ENCODE measurements at places on chromosomes 5 and 9.

- no peak for DNase-seq
These were observed 73.7 kb downstream of the RCL1 start for GRCh38 chr9:4866239-4866969.

DNA sequence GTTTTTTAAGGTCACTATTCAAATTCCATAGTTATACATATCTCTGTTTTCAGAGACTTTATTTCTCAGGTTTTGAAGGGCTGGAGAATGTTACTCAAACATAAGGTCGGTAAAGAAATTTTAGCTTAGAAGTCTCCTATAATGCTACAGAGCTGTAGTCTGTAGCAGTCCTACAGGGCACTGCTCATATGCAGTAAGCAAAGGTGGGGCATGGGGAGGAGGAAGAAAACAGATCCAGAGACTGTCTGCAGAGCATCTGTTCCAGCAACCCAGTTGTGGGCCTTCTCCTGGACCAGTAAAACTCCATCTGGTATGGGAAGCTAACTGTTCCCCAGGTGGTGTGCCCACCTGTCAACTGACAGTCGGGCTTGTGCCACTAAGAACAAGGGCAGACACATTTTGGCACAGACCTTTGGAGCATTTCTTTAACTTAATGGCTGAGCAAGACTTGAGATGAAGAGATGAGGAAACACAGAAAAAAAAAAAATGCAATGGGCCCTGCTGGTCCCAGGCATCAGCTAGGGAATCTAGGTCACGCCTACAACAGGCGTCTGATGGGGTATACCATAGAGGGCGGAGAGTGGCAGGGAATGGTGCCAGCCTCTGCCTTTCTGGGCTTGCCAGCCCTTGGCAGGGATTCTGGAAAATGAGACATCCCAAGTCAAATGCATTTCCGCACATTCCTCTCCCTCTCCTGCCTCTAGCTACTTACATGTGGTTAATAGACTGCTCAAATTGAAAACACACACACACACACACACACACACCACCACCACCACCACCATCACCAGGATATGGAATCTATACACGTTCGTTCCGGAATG, 218.9 kb downstream of the ARL15 start:
- no peak for DNase-seq

DNA sequence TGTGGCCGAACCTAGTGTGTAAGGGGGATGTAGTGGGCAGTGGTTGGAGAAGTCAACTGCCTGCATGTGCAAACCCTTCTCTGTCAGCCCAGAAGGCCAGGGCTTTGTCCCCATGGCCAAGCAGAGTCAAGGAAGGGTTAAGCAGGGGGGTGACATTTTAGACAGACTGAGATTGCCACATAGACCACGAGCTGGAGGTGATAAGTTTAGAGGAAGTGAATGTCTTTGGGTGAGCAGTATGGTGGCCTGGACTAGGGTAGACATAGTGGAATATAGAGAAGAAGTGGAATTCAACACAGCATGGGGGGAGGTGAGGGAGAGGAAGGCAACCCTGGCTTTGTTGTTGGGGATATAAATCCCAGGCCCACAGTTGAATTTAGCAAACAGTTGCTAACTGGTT, 38.7 kb upstream of the CDKN2AIPNL start:
- no peak for DNase-seq

DNA sequence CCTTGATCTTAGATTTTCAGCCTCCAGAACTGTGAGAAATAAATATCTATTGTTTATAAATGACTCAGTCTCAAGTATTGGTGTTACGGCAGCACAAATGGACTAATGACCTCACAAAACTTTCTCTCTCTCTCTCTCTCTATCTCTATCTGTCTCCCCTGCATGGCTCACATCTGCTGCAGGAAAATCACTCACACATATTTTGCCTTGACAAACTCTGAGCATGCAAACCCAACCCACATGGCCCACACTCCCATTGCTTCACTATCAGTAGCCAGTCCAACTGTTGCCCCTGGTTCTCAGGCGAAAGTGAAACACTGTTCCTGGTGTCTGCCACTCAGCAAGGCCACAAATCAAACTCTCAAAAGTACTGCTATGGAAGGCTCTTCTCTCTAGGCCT, 66.4 kb upstream of the PIK3R1 start:
- peak; percentile 6 for DNase-seq

GRCh38 chr9:117072216-117072615, 342.6 kb downstream of the ASTN2 start:
- DNase-seq = no peak

GRCh38 chr5:83527221-83527620, 55.7 kb downstream of the VCAN start:
- DNase-seq = no peak

DNA sequence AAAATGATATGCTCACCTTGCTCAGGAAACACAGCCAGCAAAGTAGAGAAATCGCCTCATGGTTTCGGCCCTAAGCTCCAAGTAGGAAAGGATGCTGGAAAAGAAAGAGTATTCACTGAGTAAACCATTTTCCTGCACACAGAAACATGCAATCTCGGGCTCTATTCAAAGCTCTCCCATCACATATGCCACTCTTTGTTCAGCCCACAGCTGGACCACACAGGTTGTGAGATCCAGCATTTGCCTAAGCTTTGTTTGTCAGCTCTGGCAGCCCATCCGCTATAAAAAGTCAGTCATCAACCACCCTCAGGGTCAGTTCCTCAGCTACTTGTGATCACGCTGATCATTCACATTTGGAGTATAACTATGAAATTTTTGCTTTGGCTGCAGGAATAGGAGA, 96.5 kb upstream of the SMARCA2 start:
- DNase-seq = no peak

- DNase-seq = peak; percentile 73
These were observed 142.7 kb downstream of the TTLL11 start for GRCh38 chr9:121950441-121950840.

DNA sequence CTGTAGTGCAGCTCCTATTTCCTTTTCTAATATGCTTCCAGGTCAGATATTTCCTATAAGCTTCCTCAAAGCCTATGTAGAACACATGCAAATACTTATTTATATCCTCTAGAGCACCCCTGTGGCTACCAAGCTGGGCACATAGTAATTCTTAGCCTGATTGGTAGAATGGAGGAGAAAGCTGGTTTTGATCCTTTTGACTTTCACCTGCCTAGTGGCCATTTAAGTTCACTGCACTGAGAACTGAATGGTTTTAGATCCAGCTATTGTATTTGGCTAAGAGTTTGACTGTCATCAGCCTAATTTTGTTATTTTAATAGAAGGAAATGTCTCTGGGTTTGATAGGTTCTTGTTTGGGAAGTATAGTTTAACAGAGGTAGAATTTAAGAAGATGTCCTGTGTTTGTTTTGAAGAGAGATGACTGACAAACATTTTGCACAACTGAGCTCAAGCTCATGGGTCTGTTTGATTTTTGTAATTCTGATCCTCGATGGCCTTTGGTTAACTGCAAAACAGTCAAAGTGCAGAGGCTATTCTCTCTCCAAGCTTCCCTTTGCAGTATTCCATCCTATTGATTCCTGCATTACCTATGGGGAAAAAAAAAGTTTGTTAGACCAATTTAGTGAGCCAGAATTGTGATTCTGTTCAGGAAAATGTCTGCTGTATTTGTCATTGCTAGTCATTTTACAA, 85.4 kb downstream of the KCNN2 start:
- no peak for DNase-seq

DNA sequence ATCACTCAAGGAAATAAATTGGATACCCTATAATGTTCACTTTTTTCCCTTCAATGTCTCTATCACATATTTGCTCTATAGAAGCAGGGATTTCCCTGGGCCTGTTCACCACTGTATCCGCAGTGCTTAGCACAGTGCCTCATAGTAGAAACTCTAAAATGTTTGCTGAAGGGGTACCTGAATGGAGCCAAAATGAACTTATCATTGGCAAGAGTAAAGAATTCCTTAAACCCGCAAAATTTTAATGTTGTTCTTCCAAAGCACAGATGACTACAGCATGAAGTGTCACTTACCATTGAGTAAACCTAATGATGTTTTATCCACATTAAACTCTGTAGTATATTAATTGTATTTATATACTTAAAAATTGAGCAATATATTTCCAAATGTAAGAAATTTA, 96.1 kb downstream of the JAKMIP2 start:
- no peak for DNase-seq

- peak; percentile 97 for DNase-seq
These were observed 149.6 kb downstream of the ZNF608 start for GRCh38 chr5:124596595-124597421.

- DNase-seq = no peak
These were observed 34.4 kb downstream of the NCS1 start for GRCh38 chr9:130206579-130206978.

DNA sequence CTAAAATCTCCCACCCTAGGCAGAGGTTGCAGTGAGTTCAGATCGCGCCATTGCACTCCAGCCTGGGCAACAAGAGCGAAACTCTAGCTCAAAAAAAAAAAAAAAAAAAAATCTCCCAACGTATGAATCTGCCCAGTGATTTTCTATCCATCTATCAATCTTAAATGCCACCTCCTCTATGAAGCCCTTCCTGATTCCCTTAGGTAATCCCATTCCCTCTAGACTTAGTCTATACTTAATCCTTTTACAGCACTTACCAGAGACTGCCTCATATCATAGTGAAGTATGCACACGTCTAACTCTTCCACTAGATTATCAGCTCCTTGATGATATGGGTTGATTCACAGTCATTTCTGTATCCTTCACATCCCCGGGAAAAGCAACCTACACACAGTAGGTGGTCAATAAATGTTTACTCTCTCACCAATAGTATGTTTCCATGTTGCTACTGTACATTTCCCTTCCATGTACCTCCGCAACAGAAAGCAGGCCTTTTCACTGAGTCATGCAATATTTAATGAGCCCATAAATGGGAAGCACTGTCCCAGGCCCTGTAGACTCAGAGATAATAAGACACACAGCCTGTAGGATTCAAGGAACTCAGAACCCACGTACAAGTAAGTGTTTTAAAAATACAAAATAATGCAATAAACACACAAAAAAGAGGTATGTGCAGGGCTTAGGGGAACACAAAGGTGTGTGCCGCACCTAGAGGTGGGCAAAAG, 1.2 kb downstream of the DROSHA start:
- DNase-seq = peak; percentile 46

DNA sequence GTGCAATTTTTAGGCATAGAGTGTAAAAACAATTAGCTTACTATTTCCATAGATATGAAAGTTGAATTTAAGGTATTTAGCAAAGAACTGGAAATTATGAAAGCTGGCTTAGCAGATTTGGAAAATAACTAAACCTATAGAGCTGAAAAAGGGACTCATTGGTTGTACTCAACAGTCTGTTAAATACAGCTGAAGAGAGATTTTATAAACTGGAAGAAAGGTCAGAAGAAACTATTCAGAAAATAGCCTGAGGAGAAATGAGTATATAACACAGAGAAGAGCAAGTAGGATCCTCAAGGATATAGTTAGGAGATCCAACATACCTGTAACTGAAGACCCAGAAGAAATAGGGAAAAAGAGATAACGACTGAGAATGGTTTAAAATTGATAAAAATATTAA, 97.6 kb upstream of the SLIT3 start:
- DNase-seq = no peak

- no peak for DNase-seq
These were observed 150.6 kb downstream of the FRMD3 start for GRCh38 chr9:83387401-83388185.

DNA sequence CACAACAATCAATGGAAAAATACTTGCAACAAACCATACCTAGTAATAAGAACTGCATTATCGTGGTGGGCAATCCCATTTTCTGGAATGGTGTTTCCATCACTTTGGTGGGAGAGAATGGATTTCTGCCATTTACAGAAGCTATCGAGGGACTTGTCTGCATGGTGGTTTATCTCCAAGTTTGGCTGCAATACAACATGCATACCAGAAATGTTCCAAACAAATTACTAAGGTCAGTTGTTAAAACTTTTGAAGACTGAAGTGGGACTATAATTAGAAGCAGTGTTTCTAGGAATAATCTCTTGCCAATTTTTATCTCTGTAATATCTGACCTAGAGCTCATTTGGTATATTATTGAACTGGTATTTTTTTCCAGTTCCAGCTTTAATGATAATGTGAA, 30.3 kb downstream of the ADAMTS6 start:
- DNase-seq = no peak

GRCh38 chr5:20833081-20833627, 845.2 kb upstream of the CDH18 start:
- no peak for DNase-seq

- peak; percentile 14 for DNase-seq
These were observed 1603.5 kb upstream of the C9orf72 start for GRCh38 chr9:29176786-29177185.

- peak; percentile 55 for DNase-seq
These were observed 530 bp downstream of the TMEFF1 start for GRCh38 chr9:100473276-100474081.

- peak; percentile 63 for DNase-seq
These were observed 72.7 kb downstream of the ZFAND5 start for GRCh38 chr9:72292256-72292682.

DNA sequence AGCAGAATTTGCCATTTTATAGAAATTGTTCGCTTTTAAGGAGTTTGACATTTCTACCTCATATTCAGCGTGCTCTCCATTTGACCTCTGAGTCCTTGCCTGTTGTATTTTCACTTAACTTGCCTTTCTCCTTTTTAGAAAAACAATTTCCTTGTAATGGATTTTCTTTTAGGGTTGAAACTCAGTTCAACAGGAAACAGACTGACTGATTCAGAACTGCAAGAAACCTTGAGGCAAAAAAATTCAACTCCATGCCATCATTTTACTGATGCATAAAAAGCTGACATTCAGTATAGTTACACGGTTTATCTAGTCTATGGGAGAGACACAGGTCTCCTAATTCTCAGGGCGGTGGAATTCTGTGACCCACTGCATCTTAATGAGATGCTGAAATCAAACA, 59.8 kb downstream of the MRPS30 start:
- peak; percentile 54 for DNase-seq

- DNase-seq = no peak
These were observed 154.2 kb downstream of the CCDC171 start for GRCh38 chr9:15707000-15707399.

DNA sequence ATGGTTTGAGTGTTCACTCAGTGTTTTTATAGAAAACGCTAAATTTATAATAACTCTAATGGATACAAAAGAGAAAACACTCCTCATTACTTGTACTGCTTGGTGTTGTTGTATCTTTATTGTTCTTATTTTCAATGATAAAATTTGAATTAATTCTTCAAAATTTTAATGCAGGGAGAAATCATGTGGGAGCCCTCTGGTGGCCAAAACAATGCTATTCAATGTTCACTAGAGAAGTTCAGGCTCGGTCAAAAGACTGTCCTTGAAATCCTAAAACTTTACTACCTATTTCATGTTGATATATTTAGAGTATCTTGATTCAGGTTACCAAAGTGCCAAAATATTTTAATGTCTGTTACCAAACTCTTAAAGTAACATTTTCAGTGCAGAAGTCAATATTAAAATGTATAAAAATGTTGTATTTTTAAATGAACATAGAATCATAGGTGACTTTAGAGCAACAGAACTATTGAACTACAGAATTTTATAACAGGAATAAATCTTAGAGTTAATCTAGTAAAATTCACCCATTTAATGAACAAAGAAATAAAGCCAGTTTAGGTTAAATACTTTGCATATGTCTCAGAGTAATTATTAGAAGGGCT, 1259.8 kb downstream of the PTPRD start:
- DNase-seq = peak; percentile 4

Data from kidney tubule cell (primary cell).